GM04503 (cell line): ENCODE measurements at places on chromosomes 11 and 22.

DNA sequence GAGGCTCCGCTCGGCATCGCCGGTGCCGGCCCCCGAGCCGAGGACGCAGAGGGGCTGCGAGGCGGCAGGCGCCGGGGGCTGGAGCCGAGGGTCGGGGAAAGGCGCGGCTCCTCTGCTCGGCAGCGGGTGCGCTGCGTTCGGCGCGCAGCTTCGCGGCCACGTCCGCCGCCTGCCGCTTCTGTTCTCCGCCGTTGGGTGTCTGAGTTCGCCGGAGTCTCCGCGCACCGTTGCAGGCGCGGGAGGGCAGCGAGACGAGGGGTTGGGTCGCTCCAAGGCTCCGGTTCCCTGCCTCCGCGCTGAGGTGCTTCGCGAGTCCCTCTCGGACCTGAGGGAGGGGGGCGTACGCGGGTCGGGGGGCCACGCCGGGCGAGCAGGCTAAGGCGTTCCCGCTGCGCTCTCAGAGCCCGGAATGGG lies 347 bp downstream of the MN1 start:
- DNase-seq, result no peak

DNA sequence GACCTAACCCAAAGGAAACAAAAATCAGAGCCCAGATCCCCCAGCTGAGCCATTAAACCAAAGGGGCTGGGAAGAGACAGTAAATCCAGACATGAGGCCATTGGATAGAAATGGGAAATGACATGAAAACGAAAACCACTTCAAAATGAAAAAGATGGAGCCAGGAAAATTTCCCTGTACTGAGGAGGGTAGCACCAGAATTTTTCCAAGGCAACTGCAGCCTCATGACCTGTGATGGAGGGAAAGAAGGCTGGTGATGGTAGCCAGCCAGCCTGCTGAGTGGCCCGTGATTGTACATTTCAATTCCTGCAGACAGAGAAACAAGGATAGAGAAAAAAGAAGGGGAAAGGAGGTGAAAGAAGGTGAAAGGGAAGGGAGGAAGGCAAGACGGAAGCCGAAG lies 268.4 kb upstream of the PLET1 start:
- DNase-seq, result no peak

DNA sequence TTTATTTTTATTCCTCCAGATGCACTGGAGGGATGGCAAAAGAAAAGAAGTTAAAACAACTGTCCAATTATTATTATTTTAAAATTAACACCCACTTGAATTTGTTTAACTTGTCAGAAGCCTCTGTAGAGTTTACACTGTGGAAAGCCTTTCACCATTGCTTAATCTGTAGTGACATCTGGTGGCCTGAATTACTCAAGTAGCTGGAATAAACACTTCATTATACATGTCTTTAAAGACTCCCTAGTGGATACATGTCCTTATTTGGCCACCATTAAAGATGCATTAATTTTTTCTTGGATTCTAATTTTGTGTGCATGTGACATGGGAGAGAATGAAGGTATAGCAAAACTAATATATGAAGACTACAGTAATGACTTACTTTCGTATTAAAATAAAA lies 1496.5 kb downstream of the FAM181B start:
- peak; percentile 0 for DNase-seq

- DNase-seq, result no peak
Measured at GRCh38 chr11:67302571-67303131, 679 bp upstream of the SSH3 start.

GRCh38 chr11:133946541-133947318 lies 10.0 kb downstream of the IGSF9B start:
- no peak for DNase-seq

GRCh38 chr11:115585361-115586024 lies 81.3 kb upstream of the CADM1 start:
- no peak for DNase-seq

DNA sequence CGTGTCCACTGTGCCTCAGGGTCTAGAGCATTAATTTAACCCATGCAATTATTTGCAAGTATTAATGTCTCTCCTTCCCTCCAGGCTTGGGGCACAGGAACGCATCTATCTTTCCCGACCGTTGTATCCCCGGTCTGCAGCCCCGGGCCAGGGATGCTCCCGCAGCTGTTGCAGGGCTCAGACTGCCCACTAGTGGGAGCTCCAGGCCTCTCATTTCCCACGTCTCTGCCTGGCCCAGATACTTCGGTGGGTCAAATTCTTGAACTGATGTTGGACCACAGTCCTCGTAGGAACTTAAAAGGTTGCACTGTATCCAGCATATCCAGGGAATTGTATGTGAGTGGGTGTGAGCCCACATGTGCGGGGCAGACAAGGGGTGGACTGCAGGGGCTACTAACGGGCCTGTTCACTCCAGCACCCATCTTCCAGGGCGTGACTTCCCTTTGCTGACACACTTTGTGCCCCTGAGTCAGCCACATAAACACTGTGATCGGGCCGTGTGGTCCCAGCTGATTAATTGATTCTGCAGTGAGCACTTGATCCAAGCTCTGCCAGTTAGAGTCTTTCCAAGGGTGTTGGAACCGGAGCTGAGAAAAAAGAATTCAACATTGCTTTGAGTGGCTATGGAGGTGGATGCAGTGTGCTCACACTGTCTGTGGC lies 451.3 kb downstream of the TBC1D22A start:
- no peak for DNase-seq

GRCh38 chr22:26725012-26725676 lies 67.8 kb downstream of the MIAT start:
- no peak for DNase-seq

DNA sequence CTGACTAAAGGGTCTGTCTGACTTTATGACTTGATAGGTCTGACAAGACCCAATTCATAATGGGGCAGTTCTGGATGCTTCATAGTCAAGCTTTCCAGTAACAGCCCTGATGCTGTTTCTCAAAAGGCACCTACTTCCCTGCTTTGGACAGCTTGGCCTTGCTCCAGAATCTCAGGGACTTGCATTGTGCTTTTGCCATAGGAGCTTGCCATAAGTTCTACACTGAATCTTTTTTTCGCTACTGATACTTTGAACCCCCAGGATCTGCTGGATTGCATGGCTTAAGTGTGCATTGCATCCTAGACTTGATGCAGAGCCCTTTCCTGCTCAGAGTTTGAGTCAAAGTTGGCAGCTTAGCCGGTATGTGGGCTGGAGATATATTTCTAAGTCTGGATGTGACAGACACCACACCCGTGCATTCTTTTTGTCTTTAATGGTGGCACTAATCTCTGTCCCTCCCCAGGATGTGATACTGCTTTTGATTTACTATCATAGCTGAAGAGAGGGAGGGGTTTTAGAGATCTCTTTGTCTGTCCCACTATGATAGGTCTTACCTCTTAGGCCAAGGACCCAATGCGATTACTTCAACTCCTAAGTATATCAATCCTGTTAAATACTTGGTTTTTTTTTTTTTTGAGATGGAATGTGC lies 16.9 kb upstream of the SLC3A2 start:
- DNase-seq, result no peak

DNA sequence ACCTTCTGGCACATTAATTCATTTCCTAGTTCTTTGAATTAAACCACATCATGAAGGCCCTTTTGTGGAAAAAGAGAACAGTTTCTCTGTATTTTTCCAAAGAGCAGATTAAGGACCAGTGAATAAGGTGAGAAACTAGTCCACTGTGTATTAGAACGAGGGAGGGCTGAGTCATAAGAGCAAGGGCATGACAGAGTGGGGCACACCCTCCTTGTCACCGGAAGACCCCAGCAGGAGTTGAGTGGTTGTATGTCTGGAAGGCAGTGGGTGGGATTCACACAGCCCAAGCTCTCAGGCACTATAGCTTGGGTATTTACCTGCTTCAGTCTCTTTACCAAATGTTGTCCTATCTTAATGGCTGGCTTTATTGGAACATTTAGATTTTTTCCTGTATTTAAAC lies 86.8 kb downstream of the BMAL1 start:
- DNase-seq, result no peak

- DNase-seq, result peak; percentile 63
Measured at GRCh38 chr22:21001601-21002325, at the start of gene THAP7. Gene THAP7 (minus strand): TSS chr22:21002118. CDS start chr22:21001911, 207 bp downstream.

DNA sequence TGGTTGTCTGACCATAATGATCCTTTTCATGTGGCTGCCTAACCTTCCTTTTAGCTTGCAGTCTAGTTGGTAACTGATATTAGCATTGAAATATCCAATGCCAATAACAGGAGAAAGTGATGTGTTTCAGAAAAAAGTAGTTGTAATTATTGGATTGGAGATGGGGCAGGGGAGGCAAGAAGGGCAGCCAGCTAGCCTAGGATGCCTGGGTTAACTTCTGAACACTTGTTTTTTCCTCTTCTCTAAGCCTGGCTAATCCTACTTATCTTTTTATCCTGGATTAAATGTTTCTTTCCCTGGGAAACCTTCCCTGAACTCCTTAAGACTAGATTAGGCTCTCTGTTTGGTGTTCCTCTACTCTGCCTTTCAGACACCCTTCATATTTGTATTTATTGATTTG lies 380.2 kb downstream of the TMEM135 start:
- DNase-seq, result no peak

GRCh38 chr11:93861808-93862207 lies 11.4 kb upstream of the VSTM5 start:
- DNase-seq, result no peak

DNA sequence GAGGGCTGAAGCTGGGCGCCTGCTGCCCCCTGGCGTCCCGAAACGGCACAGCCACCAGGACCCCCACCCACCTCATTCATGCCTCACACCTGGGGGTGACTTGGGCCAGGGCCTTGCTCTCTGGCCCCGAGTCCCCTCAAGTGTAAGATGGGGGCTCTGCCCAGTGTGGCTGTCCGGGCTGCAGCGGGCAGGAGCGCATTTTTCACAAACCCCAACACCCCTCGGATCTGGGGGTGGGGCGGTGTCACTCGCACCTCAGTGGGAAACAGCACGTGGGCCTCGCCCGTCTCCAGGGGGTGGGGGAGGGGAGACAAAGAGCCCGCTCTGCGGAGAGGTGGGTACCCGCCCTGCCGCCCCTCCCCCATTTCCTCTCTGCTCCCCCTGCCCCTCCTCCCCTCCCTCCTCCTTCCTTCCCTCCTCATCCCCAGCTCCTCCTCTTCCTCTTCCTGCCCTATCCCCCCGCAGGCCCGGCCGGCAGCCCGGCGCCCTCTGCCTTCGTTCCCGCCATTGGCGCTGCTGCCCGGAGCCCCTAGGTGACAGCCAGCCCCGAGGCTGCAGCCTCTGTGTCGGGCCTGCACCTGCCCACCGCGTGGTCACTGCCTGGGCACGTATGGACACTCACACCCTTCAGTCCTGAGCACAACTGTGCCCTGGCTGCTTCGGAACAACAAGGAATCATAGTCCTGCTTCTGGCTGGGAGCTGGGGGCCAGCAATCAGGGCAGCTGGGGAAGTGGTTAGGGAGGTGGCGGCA lies 6.8 kb upstream of the CDKN1C start:
- DNase-seq, result no peak

DNA sequence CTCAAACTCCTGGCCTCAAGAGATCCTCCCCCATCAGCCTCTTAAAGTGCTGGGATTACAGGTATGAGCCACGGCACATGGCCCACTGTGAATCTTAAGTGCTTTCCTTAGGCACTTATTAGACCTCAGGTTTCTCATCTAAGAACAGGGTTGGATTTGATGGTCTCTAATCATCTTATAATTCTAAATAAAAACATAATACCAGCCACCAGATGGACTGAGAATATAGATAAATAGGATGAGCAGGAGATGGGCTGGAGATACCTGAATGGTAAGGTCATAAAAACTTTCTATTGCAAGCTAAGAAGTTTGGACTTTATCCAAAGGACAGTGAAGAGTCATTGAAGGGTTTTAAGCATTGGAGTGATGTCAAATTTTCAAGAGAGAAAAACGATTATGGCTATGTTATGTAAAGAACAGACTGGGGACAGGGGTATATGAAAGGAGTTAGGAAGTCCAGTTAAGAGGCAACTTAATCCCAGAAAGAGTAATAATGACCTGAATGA lies 85.2 kb downstream of the RELT start:
- DNase-seq, result no peak

- no peak for DNase-seq
Measured at GRCh38 chr11:110529043-110529442, 99.3 kb downstream of the FDX1 start.

GRCh38 chr22:35883031-35883620 lies 145.5 kb downstream of the RBFOX2 start:
- no peak for DNase-seq

GRCh38 chr11:72676861-72677341 lies 2.7 kb upstream of the PDE2A start:
- no peak for DNase-seq

DNA sequence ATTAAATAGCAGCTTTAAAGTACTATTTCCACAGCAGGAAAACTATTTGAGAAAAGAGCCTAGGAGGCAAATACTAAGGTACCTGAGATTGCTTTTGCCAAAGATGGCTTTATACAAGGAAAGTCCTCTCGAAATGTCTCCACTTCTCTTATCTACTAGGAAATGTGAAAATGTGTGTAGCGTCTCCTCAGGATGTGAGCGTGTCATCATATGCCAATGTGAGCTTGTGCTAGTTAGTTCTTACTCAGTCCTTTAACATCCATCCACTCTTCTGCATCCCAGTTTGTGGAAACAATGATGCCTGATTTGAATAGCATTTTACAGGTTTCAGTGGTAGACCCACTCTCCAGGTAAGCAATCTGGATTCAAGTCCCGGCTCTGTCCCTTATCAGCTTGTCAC lies 421.0 kb downstream of the DYNC2H1 start:
- DNase-seq, result no peak

- no peak for DNase-seq
Measured at GRCh38 chr11:112355726-112356125, 95.1 kb upstream of the PLET1 start.

DNA sequence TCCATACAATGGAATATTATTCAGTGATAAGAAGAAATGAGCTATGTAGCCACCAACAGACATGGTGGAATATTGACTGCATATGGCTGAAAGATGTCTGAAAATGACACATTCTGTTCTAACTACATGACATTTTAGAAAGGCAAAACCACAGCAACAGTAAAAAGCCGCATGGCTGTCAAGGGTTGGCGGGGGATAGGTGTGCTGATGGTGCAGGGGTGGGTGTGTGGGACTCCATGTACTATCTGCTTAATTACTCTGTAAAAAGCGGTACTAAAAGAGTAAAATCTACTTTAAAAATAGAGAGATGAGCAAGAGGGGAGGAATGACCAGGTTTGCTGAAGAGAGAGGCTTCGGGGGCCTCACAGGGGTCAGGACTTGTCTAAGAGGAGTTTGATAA lies 16.7 kb upstream of the YPEL1 start:
- no peak for DNase-seq

DNA sequence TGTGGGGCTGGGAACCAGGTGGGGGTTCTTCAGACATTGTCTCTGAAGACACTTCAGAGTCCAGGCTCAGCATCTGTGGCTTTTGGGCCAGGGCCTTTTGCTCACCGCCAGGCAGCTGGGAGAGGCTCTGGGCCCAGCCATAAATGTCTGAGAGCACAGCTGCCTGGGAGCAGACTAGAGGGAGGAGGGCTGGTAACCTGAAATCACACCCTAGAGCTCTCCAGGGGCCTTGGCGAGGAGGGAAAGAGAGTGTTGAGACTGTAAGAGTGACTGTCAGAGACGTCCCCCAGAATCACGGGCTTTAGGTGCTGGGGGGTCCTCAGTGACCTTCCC lies 4.1 kb downstream of the TRABD start:
- DNase-seq, result no peak

- DNase-seq, result peak; percentile 99
Measured at GRCh38 chr11:65290448-65291165, 24.1 kb upstream of the CDC42EP2 start.

GRCh38 chr11:117538263-117539135 lies 210.8 kb downstream of the CEP164 start:
- peak; percentile 10 for DNase-seq

- DNase-seq, result no peak
Measured at GRCh38 chr11:112518371-112518770, 257.7 kb upstream of the PLET1 start.
